ENCODE measurements at places on chromosomes 2 and 18. TPM values are rescaled to one million over a fixed set of nuclear protein-coding genes. Genes with fewer than 3 reads are reported as not detected.

CPLX4 gene
- total RNA-seq = not detected

CROCC2 gene
- 1.0 TPM for total RNA-seq

UGT1A5 gene
- not detected for total RNA-seq

RFX8 gene
- 36.7 TPM for total RNA-seq

CDH7 gene
- not detected for total RNA-seq

MPP4 gene
- total RNA-seq = 0.99 TPM

IGFBP2 gene
- total RNA-seq = 6.9 TPM

MYL1 gene
- total RNA-seq = not detected

SERPINB10 gene
- total RNA-seq = not detected

CHST10 gene
- total RNA-seq = 5.2 TPM

IFIH1 gene
- 11.1 TPM for total RNA-seq

SLC40A1 gene
- 73.1 TPM for total RNA-seq

Data from smooth muscle cell of trachea (primary cell).